ENCODE measurements at places on chromosomes 5 and 9. TPM values are rescaled to one million over a fixed set of nuclear protein-coding genes. Genes with fewer than 3 reads are reported as not detected.

Gene TMEM215
- not detected for total RNA-seq

- DNase-seq, result no peak
These were observed 66.9 kb downstream of the EBF1 start for GRCh38 chr5:159032656-159033350.

- DNase-seq, result no peak
These were observed 22.1 kb downstream of the FAM170A start for GRCh38 chr5:119651486-119651885.

- DNase-seq, result no peak
These were observed 57.1 kb upstream of the GOLPH3 start for GRCh38 chr5:32231241-32231640.

DNA sequence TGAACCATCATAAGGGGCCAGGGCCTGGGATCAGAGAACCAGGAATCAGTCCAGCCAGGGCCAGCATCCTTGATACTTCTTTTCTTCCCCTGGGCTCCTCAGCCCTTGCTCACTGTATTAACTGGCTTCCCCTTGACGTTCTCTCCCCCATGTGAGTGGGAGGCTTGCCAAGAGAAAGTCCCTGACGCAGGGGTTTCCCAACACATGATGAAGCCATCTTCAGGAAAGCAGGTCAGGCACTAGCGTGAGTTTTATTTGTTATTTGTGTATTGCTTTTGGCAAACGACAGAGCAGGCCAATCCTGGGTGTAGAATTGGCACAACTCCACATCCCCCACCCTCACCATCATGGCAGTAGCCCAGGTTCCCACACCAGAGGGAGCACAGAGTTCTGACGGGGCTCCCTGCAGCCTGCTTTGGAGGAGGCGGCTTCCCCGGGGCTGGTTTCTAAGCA, 165.5 kb upstream of the NFIL3 start:
- no peak for DNase-seq

DNA sequence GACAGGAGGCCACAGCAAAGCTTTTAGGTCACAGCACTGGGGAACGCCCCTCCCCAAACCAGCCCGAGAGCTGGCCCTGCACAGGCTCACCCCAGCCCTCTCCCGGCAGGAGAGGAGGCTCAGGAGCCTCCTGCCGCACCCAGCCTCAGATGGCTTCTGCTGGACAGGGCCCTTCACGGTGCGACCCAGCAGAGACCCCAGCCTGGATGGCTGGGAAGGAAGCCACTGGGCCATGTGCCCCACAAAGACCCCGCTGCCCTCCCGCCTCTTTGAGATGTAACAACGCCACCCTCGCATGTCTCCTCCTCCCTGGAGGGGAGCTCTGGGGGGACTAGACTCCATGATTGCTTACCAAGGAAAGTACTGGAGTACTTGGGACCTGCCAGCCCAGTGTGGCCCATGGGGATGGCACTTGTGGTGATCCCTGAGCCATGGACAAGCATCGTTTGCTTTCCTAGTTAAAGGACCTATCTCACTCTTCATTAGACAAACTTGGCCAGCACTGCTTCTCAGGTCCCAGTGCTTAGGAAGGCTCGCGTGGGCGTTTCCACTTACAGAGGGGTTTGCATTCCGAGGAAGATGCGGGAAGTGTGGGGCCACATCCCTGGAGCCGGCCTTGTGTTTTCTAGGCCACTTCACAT, 9.0 kb downstream of the MYMK start:
- DNase-seq, result no peak

Gene SCGB3A2
- not detected for total RNA-seq

Gene CATSPER3
- 0.54 TPM for total RNA-seq

Gene NAIP
- 9.2 TPM for total RNA-seq

All from cardiac septum (tissue), 1 donor.